ENCODE measurements at places on chromosomes 6 and 20. TPM values are rescaled to one million over a fixed set of nuclear protein-coding genes. Genes with fewer than 3 reads are reported as not detected.

PCSK2 gene
- 0.45 TPM for polyA plus RNA-seq

PTCHD4 gene
- 1.1 TPM for polyA plus RNA-seq

DNA sequence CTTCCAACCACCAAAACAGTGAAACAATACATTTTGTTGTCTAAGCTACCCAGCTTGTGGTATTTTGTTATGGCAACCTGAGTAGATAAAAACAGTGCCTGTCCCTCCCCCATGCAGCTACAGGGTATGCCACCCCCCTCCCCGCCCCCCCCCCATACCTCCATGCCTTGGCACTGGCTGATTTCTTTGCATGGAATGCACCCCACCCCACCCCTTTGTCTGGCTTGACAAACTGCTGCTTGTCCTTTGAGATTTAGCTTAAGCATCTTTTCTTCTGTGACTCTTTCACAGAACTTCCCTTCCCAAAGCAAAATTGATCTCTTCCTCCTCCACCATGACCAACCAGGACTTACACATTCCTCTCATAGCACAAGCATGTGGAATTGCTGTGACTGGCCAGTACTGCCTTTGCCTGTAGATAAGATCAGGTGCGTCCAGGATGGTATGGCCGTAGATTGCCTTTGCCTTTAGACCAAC is 64.6 kb upstream of the ADGRF1 start:
- no peaks in the 10 kb centered on the region for H3K36me3 ChIP-seq
- peaks cover 4% of the 10 kb centered on the region for H3K4me1 ChIP-seq
- no peaks in the 10 kb centered on the region for H3K27me3 ChIP-seq
- no peak for DNase-seq
- no peak overlapping the region for H3K4me3 ChIP-seq

GRCh38 chr6:3848925-3849605 is at the start of gene FAM50B:
Gene FAM50B (plus strand): TSS chr6:3849373. CDS start chr6:3849812, 439 bp downstream.
- peak; percentile 95 for DNase-seq
- peaks cover 4% of the 10 kb centered on the region for H3K4me1 ChIP-seq
- H3K4me3 ChIP-seq, result peak within 1 kb of the TSS; percentile 56
- no peaks in the 10 kb centered on the region for H3K27me3 ChIP-seq
- H3K27ac ChIP-seq, result peak within 1 kb of the TSS; percentile 66
- peaks cover 3% of the 10 kb centered on the region for H3K36me3 ChIP-seq

- no peaks in the 10 kb centered on the region for H3K27me3 ChIP-seq
- H3K36me3 ChIP-seq, result no peaks in the 10 kb centered on the region
- H3K4me3 ChIP-seq, result no peak overlapping the region
- H3K27ac ChIP-seq, result no peak overlapping the region
- DNase-seq, result no peak
These were observed 2.9 kb upstream of the LY6G6D start for GRCh38 chr6:31712296-31712695.

GRCh38 chr6:166710084-166710483 is 83.0 kb upstream of the RPS6KA2 start:
- H3K4me3 ChIP-seq, result no peak overlapping the region
- no peaks in the 10 kb centered on the region for H3K36me3 ChIP-seq
- H3K27ac ChIP-seq, result no peak overlapping the region
- H3K27me3 ChIP-seq, result no peaks in the 10 kb centered on the region
- no peak for DNase-seq

Data from muscle of leg (tissue), 16 donors.